ENCODE measurements at places on chromosomes 3 and 15. TPM values are rescaled to one million over a fixed set of nuclear protein-coding genes. Genes with fewer than 3 reads are reported as not detected.

DNA sequence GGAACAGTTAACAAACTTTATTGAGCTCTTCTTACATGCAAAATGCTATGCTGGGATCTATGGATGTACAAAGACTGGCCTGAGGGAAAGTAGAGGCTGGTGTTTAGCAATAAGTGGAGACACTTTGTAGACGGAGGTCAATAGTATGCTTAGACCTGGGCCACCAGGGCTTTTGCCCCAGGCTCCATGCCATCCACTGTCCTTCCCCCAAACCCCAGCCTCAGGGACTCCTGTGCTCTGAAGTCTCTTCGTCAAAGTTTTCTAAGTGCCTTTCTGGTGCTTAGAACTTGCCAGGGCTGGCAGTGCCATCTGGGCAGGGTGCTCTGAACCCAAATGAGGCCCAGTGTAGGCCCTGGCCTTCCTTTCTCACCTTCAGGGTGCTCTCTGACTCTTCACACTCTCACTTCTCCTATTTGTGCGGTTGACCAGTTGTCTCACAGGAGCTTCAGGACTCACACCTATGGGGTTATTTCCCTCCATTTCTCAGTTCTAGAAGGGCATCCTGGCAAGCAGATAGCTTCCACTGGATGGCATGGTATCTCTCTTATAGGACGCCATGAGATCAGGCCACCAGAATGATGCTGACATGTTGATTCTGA is 21.8 kb upstream of the KCNAB1 start:
- DNase-seq, result no peak

- peak; percentile 89 for DNase-seq
Observed at GRCh38 chr15:42152196-42152920, 4.1 kb downstream of the PLA2G4F start.

GRCh38 chr15:84604826-84605553 is 4.2 kb downstream of the ZSCAN2 start:
- no peak for DNase-seq

- no peak for DNase-seq
Observed at GRCh38 chr3:138375447-138375846, 27.1 kb downstream of the MRAS start.

- DNase-seq, result no peak
Observed at GRCh38 chr3:194348354-194348753, 2.8 kb downstream of the CPN2 start.

DNA sequence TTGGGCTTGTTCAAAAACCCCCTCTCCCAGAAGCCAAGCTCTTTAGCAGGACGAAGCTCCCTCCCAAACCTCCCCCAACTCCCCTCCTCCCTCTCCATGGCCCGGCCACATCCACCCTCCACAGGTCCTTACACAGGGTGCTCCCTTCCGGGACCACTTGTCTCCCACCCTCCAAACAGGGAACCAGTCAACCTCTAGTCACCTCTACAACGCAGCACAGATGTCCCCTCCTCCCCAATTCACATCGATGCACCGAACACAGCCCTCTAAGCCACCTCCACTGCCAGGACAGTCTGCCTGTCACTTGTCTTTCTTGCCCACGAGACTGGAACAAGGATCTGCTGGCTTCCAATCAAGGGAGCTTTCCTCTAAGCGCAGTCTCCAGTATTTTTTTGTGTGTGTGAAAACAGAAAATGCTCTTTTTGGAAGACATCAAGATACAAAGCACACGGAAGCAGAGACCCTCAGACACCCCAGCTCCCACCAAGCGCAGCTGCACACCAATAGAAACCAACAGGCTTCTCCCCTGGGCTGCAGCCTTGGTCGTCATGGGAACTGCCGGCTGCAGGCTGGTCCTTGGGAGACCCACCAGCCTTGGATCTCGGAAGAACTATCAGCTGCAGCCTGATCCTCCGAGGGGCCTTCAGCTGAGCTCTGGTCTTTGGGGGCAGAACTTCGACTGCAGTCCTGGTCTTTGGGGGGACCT is 26.5 kb downstream of the IQSEC1 start:
- DNase-seq, result no peak

GRCh38 chr15:67152429-67152828 is 87.0 kb downstream of the SMAD3 start:
- no peak for DNase-seq

DNA sequence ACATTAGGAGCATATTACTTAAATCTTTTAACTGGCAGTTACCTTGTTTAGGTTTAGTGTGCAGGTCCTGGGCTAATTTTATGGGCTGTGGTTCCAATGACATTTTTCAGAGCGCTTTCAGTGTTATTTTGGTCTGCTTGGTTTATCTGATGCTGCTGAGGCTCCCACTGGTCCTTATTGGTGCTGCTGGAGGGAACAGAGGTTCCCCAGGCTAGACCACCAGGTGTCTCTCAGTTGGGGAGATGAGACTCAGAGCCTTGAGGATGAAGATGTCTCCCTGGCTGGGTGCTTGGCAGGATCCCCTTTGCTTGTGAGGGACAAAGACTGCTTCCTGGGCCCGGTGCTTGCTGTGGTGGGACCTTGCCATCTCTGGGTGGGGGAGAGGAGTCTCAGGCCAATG is 28.3 kb upstream of the TASOR start:
- no peak for DNase-seq

DNA sequence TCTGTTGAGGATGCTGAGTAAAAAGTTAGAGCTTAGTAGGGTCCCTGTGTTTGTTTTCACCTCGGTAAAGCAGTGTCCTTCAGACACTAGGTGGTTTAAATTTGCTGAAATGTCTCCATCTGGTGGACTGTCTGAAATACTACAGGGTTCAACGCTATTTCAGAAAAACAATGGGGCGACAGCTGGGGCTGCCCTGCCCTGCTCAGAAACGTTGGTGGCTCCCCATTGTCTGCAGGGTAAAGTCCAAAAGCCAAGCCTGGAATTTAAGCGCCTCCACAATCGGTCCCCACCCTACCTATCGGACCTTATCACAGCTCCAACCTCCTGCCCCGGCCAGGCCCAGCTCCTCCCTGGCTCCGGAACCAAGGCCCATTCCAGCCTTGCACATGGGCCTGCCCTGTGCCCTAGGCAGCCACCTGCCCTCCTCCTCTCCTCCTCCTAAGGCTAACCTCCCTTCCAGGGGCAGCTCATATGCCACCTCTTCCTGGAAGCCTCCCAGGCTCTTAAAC is 4.3 kb upstream of the TSEN2 start:
- DNase-seq, result no peak

DNA sequence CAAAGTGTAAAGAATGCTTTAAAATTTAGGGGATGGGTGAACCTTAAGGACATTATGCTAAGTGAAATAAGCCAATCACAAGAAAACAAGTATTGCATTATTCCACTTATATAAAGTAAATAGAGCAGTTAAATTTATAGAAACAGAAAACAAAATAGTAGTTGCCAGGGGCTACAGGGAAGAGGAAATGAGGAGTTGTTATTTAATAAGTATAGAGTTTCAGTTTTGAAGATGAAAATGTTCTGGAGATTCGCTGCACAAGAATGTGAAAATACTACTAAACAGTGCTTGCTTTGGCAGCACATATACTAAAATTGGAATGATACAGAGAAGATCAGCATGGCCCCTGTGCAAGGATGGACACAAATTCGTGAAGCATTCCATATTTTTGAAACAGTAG is 32.0 kb downstream of the DNAH12 start:
- no peak for DNase-seq

Gene CPB1
- polyA plus RNA-seq, result 1.3 TPM

Gene NR2E3
- polyA plus RNA-seq, result not detected

Gene ALS2CL
- polyA plus RNA-seq, result 6.6 TPM

Gene C3orf80
- 0.04 TPM for polyA plus RNA-seq

Gene GRAMD1C
- polyA plus RNA-seq, result 0.20 TPM

Data from psoas muscle (tissue), 8 donors.